ENCODE measurements at places on chromosomes 2 and 18.

- DNase-seq = no peak
Observed at GRCh38 chr18:23661735-23662308, 889 bp downstream of the ANKRD29 start.

DNA sequence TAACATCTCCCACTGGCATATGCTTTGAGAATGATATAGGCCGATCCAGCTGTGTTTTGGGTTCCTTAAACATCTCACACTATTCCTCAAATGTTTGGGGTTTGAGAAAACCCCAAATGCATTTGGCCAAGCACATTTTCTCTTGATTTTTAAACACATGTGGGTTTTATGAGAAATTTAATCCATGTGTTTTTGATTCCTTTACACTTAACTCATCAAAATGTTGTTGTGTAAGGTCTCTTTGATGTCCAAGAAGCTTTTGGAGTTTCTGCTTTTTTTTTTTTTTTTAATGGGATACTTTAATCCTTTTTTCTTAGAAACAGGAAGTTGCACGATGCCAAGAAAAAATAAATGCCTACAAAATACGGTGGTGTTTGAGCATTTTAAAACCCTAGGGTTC is 339.8 kb upstream of the TCF4 start:
- no peak for DNase-seq

GRCh38 chr2:102131564-102131963 is 11.0 kb upstream of the IL1R1 start:
- no peak for DNase-seq

DNA sequence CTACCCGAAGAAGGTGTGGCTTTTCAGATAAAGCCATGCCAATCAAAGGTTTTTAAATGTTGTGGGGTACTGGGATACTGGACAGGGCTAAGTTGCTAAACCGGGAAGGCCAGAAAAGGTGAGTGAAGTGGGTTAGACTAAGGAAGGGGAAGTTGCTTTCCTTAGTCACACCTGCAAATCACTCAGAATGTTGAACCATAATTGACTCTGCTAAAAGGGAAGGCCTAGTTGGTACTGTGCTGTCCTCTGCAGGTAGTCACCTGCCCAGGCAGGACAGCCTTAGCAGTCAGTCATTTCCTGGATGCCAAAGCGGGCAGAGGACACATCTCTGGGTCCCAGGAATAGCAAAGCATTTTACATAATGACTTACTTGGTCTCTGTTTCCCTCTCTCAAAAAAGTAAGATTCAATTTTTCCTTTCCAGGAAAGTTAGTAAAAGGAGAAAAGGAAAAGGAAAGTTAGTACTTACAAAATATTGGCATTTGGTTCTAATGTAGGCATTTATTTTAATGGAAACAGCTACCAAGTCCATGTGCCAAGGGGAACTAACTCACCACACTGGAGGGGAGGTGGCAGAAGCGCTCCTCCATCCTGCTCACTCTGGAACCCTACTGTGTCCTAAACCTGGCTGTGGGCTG is 60.3 kb downstream of the RFTN2 start:
- DNase-seq = no peak

- DNase-seq = no peak
Observed at GRCh38 chr2:174561972-174562370, 35.6 kb downstream of the WIPF1 start.

GRCh38 chr2:96947949-96948833 is 38.2 kb downstream of the FAM178B start:
- no peak for DNase-seq

DNA sequence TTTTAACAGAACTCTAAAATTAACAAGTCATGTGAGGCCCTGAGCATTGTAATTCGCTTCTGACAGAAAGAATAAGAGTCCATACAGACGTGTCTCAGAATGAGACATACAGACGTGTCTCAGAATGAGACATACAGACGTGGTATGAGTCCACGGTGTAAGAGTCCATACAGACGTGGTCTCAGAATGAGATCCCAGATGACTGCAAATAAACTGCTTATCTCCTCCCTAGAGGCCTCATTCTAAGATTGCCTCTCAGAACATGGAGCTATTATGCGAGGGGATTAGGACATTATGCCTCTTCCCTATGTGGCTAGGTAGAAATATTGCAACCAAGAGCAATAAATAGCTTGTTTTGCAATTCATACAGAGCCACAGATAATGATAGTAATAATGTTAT is 63.9 kb downstream of the NEB start:
- DNase-seq = no peak

- DNase-seq = no peak
Observed at GRCh38 chr2:38610851-38611801, 8.4 kb upstream of the HNRNPLL start.

DNA sequence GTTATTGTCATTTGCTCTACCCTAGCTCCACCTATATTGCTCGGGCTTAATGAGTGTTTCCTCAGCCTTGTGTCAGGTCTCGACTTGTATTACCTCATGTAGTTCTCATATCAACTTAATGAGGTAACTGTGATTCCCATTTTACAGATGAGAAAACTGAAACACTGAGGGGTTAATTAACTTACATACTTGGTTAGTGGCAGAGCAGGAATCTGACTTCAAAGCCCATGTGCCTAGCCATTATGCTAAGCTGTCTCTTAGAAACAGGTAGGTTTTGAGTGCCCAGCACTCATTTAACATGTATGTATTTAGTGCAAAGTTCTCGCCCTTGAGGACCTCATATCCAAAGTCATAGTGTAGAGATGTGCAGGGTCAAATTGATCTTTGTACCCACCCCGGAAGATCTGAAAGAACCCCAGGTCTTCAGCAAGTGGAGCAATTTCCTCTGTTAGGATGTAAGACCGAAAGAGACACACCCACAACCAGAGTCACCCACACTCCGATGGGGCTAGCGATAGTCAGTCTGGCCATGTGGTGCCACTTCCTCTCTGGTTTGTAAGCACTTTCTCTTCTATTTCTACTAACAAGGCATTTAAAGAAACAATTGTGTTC is 121.0 kb upstream of the SLC39A10 start:
- peak; percentile 61 for DNase-seq

GRCh38 chr18:25650201-25650941 is 298.4 kb upstream of the ZNF521 start:
- no peak for DNase-seq

- DNase-seq = no peak
Observed at GRCh38 chr2:26605999-26606846, 34.9 kb downstream of the CIB4 start.

GRCh38 chr18:59056706-59057492 is 82.8 kb upstream of the SEC11C start:
- no peak for DNase-seq

GRCh38 chr18:34467058-34467457 is 242.3 kb upstream of the NOL4 start:
- no peak for DNase-seq

Data from CD8-positive, alpha-beta T cell (primary cell).